Caki2 (cell line): ENCODE measurements at places on chromosomes 12 and 14. TPM values are rescaled to one million over a fixed set of nuclear protein-coding genes. Genes with fewer than 3 reads are reported as not detected.

The GALNT6 gene
- total RNA-seq, result not detected in 2 replicates

The SCAF11 gene
- total RNA-seq, result 53.2 and 71.4 TPM in 2 replicates

DNA sequence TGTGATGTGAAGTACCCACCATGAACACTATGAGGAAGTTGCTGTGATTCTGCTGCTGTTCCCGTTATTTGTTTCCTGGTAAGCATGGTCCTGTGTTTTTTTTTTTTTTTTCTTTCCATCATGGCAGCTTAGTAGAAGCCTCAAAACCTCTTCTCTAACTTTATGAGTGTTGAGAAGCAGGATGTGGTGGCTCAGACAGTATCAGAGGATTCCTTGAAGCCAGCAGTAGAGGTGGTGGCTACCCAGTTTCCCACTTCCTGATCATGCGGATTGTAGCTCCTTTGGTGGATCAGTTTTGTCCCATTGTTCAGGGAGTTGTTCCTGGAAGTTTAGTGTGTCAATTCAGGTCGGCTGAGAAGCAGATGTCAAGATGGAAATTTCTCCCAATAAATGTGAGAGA, 175.8 kb downstream of the ATP23 start:
- no peak for DNase-seq

DNA sequence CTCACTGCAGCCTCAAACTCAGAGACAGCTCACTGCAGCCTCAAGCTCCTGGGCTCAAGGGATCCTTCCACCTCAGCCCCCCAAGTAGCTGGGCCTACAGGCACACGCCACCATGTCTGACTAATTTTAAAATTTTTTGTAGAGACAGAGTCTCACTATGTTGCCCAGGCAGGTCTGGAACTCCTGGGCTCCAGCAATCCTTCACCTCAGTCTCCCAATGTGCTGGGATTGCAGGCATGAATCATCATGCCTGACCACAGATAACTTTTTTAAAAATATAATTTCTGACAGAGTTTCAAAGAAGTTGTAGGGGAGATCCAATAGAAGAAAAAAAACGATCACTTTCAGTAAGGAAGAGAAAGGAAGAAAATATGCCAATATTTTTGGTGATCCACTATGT, 189.7 kb upstream of the CDKN3 start:
- DNase-seq, result no peak

DNA sequence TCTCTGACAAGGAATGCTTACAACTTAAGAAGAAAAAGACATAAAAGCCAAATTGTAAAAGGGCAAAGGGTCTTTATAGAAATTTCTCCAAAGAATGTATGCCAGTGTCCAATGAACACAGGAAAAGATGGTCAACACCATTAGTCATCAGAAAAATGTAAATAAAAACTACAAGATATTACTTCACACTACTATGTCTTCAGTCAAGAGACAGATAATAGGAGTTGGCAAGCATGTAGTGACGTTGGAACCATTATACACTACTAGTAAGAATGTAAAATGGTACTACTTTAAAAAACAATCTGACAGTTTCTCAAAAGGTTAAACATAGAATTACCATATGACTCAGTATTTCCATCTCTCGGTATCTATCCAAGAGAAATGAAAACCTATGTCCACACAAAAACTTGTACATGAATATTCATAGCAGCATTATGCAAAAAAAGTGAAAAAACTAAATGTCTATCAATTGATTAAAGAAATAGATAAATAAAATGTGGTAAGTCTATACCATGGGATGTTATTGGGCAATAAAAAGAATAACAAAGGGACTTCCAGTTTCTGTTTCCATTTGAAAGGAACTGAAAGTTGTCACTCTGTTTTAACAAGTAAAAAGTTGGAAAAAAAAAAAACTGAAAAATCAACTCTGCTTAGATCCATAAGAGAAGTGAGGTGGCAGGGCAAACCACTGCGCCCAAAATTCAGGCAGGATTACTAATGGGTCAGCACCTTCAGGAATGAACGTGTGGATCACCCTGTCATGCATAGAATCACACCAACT, 69.8 kb downstream of the ALG10B start:
- peak; percentile 7 for DNase-seq

The OTUB2 gene
- total RNA-seq, result 2.9 and 3.2 TPM in 2 replicates

DNA sequence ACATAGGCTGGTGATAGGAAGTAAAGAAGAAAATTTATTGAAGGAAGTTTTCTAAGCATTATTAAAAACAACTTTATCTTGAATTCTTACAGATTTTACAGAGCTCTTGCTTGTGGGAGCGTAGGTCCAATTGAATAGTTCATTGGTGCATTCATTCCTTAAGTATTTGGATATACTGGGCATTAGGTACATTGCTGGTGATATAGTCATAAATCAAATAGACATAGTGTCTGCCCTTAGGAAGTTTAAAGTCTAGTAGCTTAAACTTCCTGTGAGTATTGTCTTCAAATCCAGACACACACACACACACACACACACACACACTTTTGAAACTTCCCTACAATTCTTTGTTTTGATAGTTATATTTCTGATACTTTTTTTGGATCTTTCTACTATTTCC, 226.7 kb downstream of the FUT8 start:
- no peak for DNase-seq

DNA sequence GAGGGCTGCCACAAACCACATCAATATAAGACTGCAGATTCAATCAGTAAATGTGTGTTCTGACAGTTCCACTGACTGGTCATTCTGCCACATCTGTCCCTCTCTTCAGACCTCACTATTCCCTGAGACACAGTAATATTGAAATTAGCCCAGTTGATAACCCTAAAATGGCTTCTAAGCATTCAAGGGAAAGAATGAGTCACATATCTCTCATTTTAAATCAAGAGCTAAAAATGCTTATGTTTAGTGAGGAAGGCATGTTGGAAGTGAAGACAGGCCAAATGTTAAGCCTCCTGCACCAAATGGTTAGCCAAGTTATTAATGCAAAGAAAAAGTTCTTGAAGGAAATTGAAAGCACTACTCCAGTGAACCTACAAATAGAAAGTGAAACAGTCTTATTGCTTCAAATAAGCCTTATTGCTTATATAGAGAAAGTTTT, 24.5 kb upstream of the KIF21A start:
- peak; percentile 6 for DNase-seq

DNA sequence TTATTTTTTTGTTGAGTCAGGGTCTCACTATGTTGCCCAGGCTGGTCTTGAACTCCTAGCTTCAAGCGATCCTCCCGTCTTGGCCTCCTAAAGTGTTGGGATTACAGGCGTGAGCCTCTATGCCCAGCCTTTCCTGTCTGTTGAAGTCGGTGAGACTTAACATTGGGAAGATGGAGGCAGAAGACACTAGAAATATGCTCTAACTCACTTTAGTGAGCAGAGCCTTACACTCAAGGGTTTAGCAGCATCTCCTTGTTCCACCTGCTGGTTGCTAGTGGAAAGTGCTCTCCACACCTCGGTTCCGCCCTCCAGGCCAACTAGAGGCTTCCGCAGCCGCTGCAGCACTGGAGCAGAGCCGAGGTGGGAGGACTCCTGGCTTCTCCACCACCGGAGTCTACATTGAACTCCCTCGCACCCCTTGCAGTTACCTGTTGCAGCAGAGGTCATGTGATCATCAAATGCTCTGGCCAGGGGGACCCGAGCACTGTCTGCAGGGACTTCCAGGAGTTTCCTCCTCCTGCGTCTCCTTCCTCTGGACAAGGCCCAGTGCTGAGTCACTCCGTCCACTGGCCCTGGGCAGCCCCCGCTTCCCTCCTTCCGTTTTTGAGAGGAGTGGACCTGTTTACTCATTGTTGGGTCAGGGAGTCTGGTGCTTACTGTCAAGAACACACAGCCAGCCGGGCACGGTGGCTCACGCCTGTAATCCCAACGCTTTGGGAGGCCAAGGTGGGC, 9.4 kb upstream of the HVCN1 start:
- DNase-seq, result peak; percentile 54

- DNase-seq, result no peak
Measured at GRCh38 chr12:32179011-32179395, 72.4 kb downstream of the BICD1 start.

GRCh38 chr14:54890788-54891187, 11.8 kb downstream of the GCH1 start:
- DNase-seq, result no peak

The KRT6C gene
- not detected in 2 replicates for total RNA-seq

The MYO1H gene
- not detected in 2 replicates for total RNA-seq

The FOXN4 gene
- not detected in 2 replicates for total RNA-seq

The DEGS2 gene
- total RNA-seq, result 0.14 and 1.5 TPM in 2 replicates

DNA sequence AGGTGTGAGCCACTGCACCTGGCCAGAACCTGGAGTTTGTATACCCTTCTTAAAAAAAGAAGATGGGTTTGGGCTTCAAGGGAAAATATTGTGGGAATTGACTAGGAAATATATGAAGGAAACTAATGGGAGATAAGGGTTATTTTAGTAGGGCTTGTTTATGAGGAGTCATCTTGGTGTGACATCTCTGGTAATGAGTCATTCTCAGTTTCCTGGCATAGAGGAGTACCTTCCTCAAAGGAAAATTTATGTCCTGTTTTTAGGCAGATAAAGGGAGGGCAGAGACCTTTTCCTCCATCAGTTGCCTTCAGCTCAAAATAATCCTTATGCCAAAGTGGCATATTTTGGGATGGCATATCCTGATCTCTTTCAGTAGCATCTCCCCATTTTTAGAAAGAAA, 30.6 kb upstream of the NFKBIA start:
- peak; percentile 21 for DNase-seq

DNA sequence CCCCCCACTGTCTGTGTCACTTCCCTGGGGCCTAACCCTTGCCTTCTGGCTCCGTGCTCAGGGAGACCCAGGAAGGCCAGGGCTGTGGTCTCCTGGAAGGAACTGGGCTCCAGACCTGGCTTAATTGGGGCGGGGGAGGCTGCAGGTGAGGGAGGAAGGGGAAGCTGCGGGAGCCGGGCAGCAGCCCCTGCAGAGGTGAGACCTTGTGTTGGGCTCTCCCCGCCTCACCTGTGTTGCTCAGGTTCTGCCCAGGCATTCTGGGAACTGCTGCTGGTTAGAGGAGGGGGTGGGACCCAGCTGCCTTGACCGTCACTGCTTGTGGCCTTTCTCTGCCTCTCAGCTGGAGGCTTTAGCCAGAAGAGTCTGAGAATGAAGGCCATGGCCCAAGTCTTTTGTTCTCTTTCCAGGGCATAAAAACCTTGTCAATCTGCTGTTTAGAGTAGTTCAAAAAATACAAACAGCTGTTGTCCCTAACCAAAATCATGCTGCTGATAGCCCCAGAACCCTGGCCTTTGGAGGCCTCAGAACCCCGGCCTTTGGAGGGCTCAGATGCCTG, 247.6 kb downstream of the CHST11 start:
- DNase-seq, result no peak

DNA sequence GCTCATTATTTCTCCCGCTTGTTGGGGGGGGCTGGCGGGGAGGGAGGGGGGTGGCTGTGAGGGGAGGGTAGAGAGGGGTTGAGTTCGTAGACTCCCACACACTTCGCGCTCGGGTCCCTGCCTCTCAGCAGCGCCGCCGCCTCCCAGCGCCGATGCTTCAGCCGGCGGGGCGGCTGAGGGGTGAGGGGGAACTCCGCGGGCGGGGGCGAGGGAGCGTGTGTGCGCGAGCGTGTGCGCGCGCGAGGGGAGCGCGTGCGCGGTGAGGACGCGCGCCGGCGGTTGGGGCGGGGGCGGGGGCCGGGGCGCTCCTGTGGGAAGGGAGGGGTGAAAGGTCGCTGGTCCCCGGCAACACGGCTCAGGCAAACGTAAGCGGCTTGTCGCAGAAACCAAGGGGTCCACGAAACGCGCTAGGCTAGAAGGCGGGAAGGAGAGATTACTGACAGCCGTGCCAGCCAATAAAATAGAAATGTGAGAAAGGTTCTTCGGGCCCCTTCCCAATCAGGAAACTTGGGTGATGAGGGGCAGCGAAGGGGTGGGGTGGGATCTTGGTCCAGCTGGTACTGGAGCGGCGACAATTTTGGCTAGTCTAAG, 343 bp upstream of the NOVA1 start:
- DNase-seq, result peak; percentile 79

DNA sequence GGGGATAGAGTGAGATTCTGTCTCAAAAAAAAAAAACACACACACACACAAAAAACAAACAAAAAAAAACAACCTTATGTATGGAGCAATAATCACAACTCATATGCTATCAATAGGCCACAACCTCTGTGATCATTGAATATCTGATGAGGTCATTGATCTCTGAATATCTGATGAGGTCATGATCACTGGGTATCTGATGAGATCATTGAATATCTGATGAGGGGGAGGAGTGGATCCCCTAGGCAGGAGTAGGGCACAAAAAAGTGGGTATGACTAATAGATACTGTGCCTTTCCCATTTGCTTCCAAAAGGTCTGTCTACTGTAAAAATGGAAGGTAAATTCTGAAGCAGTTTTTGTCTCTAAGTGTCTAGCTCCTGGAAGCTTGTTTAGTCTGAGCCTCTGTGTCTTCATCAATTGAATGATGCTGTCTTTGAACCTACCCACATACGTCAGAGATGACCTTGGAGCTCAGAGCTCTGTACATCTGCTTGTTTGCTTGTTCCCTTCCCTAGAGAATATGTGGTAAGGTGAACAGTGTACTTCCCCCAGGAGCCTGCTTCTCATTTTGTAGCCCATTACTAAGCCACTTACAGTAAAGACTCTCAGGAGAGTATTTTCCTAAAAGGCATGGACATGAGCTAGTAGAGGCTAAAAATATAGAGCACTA, 13.6 kb downstream of the PAH start:
- no peak for DNase-seq

GRCh38 chr14:22475381-22475780, 113.6 kb downstream of the DAD1 start:
- DNase-seq, result no peak

DNA sequence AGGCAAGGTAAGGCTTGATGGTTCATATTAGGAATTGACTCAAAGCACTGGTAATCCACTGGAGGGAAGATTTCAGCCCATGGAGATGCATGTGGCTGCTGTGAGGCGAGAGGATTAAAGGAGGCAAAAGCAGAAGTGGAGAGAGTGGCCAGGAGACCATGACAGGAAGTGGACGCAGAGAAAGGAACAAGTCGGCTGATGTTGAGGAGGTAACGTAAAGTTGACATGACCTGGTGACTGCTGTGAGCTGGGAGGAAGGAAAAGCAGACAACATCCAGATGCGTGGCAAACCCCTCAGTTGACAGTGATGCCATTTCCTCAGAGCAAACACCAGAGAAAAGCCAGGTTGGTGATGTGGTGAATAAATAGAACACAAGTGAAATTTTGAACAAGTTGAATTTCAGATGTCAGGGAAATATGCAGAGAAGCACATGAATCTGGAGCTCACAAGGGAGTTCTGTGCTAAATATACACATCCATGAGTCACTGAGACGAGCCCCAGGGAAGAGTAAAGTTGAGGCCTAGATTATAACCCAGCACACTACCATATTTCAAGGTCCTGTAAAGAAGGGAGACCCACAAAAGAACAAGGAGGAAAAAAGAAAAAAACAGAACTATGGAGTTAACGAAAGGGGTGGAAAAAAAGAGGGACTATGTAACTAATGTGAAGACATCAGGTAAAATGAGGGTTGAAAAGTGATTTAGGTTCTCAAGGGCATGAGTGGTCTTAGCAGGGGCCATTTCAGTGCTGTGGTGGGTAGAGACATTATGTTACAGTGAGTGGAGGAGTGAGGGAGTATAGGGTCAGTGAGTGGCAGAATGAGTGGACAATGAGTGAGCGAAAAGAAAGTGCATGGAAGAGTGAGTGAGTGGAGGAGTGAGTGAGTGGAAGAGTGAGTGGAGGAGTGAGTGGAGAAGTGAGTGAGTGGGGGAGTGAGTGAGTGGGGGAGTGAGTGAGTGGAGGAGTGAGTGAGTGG, 61.6 kb upstream of the GZMB start:
- no peak for DNase-seq
